Stimulated activated CD8-positive, alpha-beta memory T cell treated with anti-CD3 and anti-CD28 coated beads, Interleukin-7, amount 100 ng/mL, for 24 hours (primary cell): ENCODE measurements at places on chromosomes 16 and 17.

DNA sequence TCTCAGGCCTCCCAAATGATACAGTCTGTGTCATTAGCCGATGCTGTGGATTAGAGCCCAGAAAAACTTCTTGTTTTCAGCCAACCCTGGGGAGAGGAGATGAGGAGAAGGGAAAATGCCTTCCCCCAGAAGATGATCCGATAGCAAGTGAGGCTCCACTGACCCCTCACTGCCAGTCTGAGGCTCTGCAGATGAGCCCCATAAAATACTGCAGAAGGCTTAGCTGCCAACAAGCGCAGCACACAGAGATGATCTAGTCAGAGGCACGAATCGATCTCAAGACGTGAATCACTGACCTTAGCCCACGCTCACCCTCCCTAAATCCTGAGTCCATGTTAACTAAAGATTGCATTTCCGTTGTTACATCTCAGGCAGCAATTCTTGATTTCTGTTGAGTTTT lies 31.5 kb downstream of the SALL1 start:
- no peak for DNase-seq

DNA sequence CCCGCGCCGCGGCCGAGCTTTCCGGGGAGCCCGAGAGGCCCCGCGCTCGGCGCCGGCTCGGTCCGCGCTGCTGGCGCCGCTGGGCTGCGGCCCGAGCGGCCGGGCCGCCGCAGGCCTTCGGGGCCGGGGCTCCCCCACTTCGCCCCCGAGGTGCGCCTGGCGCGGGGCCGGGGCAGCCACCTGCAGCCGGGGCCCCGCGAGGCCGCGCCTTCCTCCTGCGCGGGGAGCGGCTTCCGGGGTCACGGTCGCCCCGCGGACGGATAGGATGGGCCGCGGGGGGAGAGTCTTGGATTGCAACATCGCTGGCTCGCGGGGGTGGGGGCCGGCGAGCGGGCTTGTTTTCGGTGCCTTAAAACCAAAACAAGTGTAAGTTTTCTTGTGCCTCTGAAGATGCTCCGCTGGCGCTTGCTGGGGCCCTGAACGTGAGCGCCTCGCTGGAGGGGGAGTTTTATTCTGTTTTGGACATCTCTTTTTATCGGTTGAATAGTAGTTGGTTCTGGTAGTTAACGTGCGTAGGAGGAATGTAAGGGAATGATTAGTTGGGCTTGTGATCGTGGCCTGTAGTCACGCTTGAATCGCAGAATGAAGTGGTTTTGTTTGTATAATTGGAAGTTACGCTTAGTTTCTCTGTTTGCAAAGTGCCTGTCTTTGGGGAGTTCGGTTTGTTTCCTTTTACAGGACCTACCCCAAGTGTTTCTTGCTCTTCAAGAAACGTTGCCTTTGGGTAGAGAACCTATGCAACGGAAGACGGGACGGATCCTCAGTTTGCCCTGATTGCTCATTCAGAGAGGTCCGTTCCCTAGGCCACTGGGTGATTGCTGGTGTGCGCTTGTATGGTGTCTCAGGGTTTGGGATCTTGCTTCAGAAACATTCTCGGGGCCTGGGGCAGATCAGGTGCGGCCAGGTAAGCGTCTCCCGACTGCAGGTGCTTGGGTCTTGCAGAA lies 724 bp downstream of the UBE2I start:
- no peak for DNase-seq

DNA sequence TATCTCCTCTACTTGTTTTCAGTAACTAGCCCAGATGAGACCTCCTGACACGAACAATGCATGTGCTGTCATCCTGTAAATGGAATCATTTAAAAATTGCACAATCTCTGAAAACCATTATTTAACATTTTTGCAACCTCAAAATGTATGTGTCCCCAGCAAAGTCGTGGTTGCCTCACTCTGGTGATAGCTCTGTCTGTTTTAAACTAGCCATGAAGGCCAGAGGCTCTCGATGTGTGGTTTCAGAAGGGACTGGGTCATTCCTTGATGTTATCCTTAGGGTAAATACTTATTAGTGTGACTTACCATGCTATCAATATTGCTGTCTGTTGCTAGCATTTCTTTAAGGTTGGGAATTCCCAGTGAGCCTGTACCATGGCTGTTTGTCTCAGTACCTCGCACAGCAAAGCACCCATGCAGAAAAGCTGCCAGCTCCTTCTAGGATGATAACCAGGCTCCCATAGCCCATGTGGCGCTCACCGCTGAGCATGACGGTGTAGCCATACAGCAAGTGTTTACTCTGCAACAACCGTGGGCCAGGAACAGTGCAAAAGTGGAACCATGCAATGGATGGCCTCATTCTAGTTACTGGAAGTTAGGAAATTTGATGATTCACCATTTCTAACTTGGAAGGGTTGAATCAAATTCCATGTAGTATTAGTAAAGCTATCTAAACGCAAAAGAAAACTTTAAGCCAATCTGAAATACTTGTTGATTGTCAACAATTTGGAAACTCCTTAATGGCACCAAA lies 2.9 kb upstream of the PGS1 start:
- no peak for DNase-seq

DNA sequence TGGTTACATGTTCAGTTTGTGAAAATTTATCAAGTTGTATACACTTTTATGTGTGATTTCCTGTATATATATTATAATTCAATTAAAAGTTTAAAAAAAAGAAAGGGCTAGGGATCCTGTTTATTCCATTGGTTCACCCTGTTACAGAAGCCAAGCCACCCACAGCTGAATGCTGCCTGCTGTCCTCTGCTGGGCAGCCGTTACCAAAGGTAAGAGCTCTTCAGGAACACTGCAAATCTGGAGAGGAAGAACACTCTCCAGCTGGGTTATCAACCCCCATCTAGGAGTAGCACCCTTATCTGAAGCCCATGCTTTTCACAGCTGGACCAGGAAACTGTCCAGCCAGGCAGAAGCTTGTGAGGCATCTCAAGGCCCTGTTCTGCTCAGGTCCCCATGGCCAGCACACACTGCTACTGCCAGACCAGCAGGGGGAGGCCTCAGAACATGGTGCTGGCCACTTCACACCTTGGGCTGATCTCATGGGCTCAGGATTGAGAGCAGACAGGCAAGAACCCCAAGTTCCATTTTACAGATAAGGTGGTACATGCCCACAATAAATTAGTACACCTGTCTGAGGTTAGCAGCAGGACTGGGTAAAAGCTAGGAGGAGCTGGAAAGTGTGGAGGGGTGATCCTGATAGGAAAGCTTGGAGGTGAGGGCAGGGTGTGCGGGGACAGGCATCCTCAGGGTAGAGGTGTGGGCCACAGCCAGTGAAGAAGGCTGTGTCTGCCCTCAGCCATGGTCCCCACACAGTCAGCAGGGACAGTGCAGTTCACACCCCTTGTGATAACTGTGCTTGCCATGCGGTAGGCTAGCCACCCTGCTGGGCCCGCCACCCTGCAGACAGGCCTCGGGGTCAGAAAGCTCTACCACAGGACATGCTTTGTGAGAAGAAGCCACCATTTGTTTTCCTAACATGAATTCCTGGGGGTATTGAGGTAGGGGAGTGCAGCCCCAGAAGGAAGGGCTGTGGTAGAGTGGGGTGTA lies 54.3 kb upstream of the SREBF1 start:
- DNase-seq: no peak

DNA sequence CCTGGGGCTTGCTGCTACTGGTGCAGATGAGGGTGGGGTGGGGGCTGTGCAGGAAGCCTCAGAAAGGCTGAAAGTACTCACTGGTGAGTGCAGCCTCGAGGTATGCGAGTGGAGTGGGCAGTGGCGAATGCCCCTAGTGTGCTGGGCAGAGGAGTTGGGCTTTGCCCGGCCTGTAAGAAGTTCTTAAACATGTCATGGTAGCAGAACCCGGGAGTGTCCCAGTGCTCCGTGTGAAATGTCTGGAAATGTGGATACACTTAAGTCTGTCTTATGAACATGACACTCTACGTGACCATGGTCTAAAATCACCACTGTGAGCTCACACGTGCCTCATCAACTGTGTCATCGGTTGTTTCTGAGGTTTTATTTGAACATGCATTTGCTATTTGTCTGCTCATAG lies 1.7 kb downstream of the SMTNL2 start:
- no peak for DNase-seq

DNA sequence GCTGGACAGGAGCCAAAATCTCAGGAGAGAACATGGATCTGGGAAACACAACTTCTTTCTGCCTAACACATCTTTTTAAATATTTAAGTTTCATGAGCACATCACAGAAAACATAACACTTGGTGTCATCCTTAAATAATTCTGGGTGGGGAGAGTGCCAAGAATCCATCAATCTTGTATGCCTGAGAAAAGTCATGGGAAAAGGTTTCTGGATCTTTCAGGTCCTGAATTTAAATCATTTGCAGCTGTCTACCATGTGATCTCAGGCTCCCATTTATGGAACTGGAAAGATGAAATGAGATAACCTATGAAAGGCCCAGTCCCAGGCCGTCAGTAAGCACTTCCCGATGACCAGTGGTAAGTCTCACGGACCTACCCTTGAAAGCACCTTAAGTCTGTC lies 15.1 kb downstream of the CDH11 start:
- no peak for DNase-seq
